ENCODE measurements at places on chromosomes 16 and 17.

- DNase-seq = no peak
These were observed 80.0 kb downstream of the ANKRD11 start for GRCh38 chr16:89410322-89410721.

- no peak for DNase-seq
These were observed 269.5 kb upstream of the FOXF1 start for GRCh38 chr16:86240716-86241363.

GRCh38 chr16:52251495-52251894, 295.4 kb downstream of the TOX3 start:
- no peak for DNase-seq

GRCh38 chr17:79926142-79926604, 86.9 kb upstream of the CBX4 start:
- no peak for DNase-seq

GRCh38 chr17:9924735-9925191, 19.7 kb upstream of the RCVRN start:
- no peak for DNase-seq

DNA sequence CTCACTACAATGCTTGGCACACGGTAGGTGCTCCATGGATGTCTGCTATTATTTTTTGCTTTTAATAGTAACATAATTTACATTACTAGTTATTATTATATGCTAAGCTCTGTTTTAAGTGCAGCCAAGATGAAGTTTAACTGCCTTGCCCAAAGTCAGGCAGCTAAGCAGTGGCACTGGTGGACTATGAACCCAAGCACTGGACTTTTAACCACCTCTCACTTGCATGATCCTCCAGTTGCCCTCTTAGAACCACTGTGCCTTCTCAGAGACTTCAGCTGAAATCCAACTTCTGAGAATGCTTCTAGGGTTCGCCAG, 1.5 kb upstream of the ZNF207 start:
- DNase-seq = no peak

DNA sequence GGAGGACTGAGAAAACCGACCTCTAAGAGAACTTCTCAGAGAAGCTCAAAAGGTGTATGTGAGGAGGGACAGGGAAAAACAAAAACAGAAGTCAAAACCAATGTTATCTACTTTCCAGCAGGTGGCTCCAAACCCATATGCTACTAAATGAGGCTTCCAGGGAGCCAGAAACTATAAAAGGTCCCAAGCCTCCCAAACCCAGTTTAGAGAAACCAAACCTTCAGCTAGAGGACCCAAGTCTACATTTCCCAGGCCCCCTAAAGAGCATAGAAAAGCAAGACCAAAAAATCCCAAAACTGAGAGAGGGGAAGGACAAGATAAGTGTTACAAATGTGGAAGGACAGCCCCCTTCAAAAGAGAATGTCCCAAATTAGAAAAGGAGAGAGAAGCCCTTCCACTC, 3.7 kb downstream of the HPR start:
- no peak for DNase-seq

GRCh38 chr17:50213026-50214022, 11.9 kb upstream of the COL1A1 start:
- DNase-seq = no peak

GRCh38 chr17:69547947-69548346, 133.4 kb downstream of the MAP2K6 start:
- no peak for DNase-seq

- no peak for DNase-seq
These were observed 55.8 kb upstream of the GSE1 start for GRCh38 chr16:85557083-85557970.

Data from BJ (cell line).